ENCODE measurements at places on chromosomes 3 and 15.

- DNase-seq = no peak
These were observed 1398.0 kb upstream of the ALCAM start for GRCh38 chr3:103968751-103969150.

- no peak for DNase-seq
These were observed 303.4 kb downstream of the ZNF621 start for GRCh38 chr3:40827942-40828688.

- no peak for DNase-seq
These were observed 134.8 kb downstream of the MFSD1 start for GRCh38 chr3:158936530-158937113.

DNA sequence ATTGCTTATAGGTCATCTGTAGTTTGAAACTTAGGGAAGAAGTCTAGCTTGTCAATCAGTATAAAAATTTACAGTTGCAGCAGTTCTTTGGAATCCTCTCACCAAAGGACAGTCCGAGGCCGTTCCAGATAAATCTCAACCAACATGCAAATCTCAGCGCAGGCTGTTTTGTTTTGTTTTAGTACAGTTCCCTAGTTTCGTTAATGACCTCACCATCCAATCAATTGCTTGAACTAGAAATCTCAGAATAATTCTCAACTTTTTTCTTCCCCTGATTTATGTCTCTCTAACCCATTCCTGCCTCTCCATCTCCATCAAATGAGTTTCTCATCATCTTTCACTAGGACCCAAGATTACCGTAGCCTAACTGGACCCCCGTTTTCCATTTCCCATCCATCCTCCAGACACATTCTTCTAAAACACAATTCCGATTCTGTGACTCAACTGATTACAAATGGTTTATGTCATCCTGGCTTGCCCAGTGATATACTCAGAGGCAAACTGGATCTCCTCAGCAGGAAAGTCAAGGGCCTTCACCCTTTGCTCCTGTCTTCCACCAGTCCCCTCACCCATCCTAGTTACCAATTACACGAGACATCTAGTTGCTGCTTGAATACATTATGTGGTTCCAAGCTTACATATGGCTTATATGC lies 1.3 kb downstream of the SMCO1 start:
- DNase-seq = no peak

DNA sequence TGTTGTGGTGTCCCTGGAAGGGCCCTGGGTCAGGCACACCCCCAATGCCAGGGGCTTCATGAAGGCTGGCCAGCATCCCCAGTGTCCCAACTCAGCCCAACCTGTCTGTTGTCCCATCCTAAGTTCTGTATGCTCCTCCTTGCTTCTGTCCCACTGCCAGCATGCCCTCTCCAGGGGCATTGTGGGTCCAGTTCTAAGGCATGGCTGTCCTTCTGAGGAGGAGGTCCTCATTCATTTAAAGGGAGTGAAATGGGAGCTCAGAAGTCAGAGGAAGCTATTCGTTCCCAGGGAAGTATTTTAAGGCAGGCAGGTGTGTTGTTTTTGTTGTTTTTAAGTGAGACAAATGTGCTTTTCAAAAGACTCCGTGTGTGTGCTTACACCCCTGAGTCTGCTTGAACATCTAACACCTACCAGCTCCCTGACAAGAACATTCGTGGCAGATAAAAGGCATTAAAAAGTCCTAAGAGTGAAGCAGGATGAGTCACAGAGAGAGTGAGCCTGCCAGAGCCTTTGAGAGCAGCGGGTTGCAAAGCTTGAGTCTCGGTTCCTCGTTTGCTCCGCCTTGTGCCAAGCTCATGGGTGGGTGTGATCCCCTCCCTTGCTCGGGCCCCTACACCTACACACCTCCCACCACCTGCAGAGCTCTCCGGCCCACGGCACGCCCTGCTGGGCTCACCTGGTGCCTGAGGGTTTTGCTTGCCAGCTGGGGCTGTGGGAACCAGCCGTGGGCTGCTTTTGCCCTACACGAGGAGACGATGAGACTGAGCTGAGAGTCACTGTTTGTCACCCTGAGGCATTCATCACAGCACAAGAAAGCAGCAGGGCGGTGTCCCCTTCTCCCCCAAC lies 183.4 kb upstream of the TOPAZ1 start:
- peak; percentile 10 for DNase-seq

DNA sequence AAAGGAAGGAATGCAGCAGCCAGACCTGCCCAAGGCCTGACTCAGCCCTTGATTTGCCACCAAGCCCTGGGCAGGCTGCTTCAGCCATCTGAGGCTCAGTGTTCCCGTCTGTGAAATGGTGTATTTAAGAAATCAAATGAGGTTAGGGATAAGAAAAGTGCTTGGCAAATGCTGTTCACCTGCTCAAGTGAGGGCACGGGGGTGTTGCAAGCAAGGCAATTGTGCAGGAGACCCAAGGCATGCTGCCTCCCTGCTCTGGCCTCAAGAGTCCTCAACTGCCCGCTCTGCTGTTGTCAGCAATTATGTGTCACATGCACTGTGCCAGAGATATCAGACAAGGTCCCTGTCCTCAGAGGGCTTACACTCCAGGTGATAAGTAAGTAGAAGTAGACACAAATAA lies 101.8 kb downstream of the TPRA1 start:
- DNase-seq = no peak

DNA sequence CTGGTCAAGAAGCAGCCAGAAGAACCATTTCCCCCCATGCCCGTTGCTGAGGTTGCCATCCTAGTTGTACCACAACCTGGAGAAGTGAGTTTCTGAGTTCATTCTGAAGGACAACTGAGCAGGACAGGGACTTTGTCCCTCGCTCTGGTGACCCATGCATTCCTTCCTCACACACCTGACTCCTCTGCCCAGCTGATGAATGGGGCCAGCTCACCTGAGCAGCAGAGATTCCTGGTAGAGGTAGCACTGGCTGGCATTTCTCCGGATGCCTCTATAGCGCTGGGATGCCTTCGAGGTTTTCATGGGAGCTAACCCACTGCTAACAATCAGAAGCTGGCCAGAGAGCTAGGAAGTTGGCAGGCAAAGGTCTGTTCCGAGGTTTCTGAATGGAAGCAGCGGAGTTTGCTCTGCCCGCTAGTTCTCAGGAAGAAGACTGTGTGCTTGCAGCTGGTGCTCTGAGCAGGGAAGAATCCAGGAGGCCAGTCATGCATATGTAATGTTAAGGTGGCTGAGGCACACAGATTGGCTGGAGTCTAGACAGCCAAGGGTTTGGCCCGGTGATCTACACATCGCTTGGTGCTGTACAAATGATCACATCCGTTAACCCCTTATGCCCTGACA lies at the start of gene TMC3:
TSS of gene TMC3 (minus strand) at position 439 of the 621 bp plus-strand sequence. CDS start at position 303, 136 bp downstream.
- no peak for DNase-seq

- no peak for DNase-seq
These were observed 3.0 kb downstream of the HDC start for GRCh38 chr15:50262533-50262932.

DNA sequence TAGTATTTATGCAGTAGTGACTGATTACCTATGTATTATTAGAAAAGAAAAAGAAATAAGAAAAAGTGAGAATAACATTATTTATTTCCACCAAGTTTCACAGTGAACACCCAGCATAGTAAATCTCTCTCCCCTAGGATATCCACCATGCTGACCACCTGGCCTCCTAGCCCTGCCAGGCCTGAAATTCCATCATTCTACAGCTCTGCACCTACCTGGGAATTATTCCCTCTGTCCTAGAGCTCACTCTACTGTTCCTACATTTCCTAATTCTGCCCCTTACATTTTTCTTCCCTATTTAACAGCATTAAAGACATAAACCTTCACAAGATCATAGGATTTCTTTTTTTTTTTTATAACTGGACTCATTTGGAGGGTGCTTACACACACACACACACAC lies 525.3 kb upstream of the PPP2R3A start:
- DNase-seq = no peak

GRCh38 chr3:31384117-31384516 lies 148.6 kb upstream of the STT3B start:
- no peak for DNase-seq

- DNase-seq = no peak
These were observed 16.6 kb downstream of the TPRA1 start for GRCh38 chr3:127573912-127574311.

DNA sequence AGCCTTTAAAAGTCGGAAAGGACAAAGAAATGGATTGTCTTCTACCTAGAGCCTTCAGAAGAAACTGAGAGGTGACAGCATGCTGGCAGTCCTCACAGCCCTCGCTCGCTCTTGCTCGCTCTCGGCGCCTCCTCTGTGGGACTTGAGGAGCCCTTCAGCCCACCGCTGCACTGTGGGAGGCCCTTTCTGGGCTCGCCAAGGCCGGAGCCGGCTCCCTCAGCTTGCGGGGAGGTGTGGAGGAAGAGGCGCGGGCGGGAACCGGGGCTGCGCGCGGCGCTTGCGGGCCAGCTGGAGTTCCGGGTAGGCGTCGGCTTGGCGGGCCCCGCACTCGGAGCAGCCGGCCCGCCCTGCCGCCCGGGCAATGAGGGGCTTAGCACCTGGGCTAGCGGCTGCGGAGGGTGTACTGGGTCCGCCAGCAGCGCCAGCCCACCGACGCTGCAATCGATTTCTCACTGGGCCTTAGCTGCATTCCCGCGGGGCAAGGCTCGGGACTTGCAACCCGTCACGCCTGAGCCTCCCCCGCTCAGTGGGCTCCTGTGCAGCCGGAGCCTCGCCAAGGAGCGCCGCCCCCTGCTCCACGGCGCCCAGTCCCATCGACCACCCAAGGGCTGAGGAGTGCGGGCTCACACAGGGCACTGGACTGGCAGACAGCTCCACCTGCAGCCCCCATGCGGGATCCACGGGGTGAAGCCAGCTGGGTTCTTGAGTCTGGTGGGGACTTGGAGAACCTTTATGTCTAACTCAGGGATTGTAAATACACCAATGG lies 953.8 kb upstream of the GBE1 start:
- DNase-seq = no peak

- DNase-seq = no peak
These were observed 69.2 kb upstream of the COL6A5 start for GRCh38 chr3:130276203-130276803.

GRCh38 chr15:60901647-60902046 lies 327.5 kb downstream of the RORA start:
- DNase-seq = no peak

DNA sequence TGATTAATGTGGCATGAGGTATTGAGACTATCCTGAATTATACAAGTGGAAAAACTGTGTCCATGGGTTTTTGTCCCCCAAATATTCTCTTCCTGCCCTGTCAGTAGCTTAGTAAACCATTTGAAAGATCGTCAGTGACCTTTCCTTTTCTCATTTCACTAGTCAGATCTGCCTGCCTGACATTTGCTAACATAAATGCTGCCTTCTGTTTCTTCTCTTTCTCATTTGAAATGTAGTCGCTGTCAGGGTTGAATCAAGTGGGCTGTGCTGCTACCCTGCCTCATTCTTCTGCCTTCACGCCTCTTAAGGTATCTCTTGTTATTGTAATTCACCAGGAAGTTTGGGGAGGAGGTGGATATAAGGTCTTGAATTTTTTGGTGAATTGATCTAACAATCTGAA lies 67.5 kb downstream of the LRCH3 start:
- no peak for DNase-seq

DNA sequence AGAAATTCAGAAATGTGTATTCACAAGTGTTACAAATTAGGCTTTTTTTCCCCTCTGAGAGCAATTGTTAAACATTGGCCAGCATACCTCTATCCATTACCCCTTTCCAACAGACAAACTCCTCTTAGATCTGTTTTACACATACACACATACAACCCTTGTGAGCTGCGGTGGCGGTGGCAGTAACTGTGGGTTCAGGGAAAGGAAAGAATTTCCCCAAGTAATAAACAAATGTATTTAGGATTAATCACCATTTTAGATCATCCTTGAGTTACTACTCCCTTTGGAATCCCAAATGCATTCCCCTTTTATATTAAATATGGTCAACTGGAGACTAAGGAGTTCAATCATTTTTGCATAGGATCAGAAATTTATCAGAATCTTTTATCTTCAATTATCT lies 667.0 kb downstream of the FHIT start:
- no peak for DNase-seq

GRCh38 chr3:73473181-73473897 lies 151.4 kb downstream of the PDZRN3 start:
- DNase-seq = no peak

GRCh38 chr3:151890721-151891141 lies 17.3 kb downstream of the SUCNR1 start:
- DNase-seq = no peak

- no peak for DNase-seq
These were observed 297.6 kb upstream of the C2CD4B start for GRCh38 chr15:62462721-62463120.

GRCh38 chr15:71551566-71551965 lies 258.8 kb upstream of the NR2E3 start:
- DNase-seq = no peak

DNA sequence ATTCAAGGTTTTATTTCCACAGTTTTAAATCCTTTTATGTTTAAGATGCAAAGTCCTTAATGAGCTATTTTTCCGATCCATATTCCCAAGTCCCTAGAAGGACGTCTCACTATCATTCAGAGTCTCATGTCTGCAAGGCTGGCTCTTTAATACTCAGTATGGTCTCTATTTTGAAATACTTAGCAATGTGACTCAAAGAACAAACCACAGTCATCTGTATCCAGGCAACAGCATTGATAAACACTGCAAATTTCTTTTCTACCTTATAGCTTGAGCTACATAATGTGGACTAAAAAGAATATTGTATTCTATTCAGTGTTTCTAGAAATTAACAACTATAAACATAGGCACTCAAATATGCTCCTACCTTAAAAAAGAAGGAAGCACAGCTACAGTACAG lies 588.3 kb upstream of the NAALADL2 start:
- no peak for DNase-seq

GRCh38 chr3:183815951-183816475 lies 9.4 kb downstream of the MAP6D1 start:
- no peak for DNase-seq

- DNase-seq = no peak
These were observed 32.9 kb downstream of the VGLL4 start for GRCh38 chr3:11610700-11611275.

Measured in stimulated activated CD4-positive, alpha-beta T cell treated with anti-CD3 and anti-CD28 coated beads, Interleukin-1b, Interleukin-23, amount 100 ng/mL, for 1 hour (primary cell).